Caco-2 (cell line): ENCODE measurements at places on chromosomes 5 and 9.

GRCh38 chr5:33509036-33509435 lies 68.3 kb downstream of the TARS1 start:
- DNase-seq, result no peak

DNA sequence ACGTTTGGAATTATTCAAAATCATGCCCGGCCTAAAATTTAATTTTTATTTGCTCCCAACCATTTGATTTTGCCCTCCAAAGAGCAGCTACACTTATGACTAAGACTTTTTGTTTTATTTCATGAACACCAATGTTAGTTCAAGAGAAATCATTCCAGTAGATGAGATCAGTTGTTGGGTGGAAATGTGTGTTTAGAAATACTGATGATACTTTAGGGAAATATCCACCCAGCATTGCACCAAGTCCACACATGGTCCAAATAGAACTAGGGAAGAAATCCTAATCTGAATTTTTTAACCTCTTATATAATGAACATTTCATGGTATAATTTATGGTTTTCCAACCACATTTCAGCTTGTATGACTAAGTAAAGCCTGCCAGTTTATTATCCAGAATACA lies 28.3 kb upstream of the GOLPH3 start:
- no peak for DNase-seq

DNA sequence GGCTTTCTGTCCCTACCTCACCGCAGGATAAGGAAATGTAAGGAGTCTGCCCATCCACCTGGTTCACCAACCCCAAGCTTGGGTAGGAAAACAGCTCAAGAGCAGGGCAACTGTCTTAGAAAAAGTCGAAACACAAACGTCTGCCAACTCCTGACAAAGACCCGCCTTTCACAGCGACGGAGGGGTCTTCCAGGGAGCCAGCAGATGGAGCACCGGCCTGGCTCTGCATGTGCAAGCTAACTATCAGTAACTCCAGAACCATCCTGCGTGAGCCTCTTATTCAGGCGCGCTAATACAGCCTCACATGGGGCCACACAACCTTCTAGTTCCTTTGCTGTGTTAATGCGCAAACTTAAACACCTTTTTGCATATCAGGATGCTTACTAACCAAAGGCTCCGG lies 26.9 kb downstream of the CAMSAP1 start:
- no peak for DNase-seq

- DNase-seq, result no peak
These were observed 778 bp downstream of the TRIM41 start for GRCh38 chr5:181223729-181224389.

- no peak for DNase-seq
These were observed 43.2 kb upstream of the NKX2-5 start for GRCh38 chr5:173278172-173278571.

- no peak for DNase-seq
These were observed 64.4 kb downstream of the SNX18 start for GRCh38 chr5:54581831-54582548.

DNA sequence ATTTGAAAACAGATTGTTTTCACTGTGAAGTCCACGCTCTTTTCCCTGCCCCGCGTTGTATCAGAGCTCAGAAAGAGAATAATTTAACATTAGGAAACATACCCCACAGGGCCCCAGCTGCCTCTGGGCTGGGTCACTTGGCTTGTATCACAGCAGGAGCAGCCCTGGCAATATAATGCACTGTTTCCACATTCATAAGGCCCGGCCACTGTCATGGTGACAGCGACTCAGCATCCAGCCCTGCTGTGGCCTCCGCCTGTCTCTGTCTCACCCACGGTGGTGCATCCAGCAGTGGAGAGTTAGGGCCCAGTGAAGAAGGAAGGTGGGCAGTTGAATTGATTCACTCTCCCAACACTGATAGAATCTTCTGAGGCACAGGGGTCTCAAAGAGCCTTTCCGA lies 188.9 kb downstream of the NSG2 start:
- DNase-seq, result no peak

DNA sequence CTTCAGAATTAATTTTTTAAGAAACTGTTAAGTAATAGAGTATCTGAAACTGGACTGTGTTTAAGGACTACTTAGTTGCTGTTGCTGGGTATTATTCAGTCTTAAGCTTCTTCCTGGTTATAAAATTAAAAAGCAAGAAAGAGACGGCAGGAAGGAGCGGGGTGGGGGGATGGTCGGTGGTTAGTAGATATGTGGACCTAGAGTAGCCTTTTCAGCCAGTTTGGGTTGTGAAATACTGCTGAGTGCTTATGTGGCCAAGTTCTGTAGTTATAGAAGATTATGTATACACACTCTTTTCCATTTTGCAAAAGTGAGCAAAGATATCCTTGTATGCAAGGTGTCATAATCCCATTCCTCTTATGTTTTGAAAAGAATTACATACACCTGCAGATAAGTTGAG lies 28.5 kb downstream of the TRIO start:
- DNase-seq, result no peak

GRCh38 chr5:110545716-110546115 lies 180.8 kb downstream of the TMEM232 start:
- DNase-seq, result no peak

DNA sequence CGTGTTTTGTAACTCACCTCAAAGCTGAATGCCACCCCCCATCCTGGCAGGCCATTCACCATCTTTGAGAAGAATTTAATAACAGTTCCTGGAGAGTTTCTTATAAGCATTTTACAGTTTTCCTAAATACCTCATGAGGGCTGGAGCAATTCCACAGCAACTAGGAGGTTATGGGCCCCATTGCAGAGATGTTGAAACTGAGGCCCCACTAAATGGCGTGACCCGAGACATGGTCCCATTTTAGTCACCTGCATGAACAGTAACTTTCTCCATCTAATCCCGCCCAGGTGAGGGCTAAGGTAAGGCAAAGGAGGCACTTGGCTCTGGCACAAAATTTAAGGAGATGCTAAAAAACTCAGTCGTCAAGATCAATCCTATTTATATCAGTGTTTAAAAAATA lies 77.5 kb downstream of the PPARGC1B start:
- no peak for DNase-seq

DNA sequence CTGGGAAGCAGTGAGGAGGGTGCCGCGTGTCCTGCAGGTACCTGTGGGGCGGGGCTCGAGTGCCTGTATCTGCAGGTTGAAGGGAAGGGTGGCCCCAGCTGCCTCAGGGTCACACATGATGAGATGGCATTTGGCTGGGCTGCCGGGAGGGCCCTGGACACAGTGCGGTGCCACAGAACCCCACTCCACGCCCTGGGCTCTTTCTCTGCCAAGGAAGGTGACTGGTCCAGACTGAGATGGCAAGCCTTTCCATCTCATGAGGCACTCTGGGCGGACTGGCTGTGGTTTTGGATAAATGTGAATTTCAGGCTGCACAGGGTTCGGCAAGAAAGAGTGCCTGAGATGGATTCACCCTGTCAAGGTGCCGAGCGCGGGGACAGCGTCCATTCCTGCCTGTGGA lies 69.4 kb downstream of the FGF18 start:
- no peak for DNase-seq

- DNase-seq, result no peak
These were observed 2.9 kb upstream of the SCAI start for GRCh38 chr9:125146247-125146646.

GRCh38 chr5:19790829-19791466 lies 197.1 kb downstream of the CDH18 start:
- no peak for DNase-seq

GRCh38 chr5:54007827-54008777 lies 302.3 kb downstream of the ARL15 start:
- no peak for DNase-seq

DNA sequence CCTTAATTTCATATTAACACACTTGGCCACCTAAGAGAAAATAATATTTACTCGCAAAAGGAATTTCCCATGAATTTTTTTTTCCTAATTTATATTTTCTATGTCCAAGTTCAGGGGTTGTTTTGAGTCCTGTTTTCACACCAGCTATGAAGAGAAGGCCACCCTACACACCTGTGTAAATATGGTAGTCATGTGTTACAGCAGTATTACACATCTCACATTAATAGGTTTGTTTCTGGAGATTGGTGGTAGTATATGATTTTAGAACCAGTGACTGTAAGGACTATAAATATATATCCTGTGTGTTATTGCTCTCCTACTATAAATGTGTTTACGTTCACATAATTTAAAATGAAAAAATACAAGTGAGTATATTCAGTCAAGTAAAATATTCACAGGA lies 147.5 kb downstream of the PAM start:
- no peak for DNase-seq

- no peak for DNase-seq
These were observed 72.9 kb downstream of the SFXN1 start for GRCh38 chr5:175551266-175551665.

DNA sequence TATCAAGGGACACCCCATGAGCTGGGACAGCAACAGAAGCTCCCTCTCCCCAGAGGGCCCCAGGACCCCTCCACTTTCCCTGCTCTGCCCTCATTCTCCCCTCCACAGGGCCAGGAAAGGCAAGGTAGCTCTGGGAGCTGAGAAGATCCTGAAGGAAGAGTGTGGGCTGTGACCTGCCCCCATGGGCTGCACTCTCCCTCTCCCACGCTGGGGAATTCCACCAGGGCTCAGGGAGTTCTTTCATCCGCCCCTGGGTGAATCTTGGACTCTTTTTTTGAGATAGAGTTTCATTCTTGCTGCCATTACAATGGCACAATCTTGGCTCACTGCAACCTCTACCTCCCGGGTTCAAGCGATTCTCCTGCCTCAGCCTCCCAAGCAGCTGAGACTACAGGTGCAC lies 73.8 kb downstream of the C9orf50 start:
- no peak for DNase-seq

- DNase-seq, result no peak
These were observed 40.7 kb downstream of the TIMD4 start for GRCh38 chr5:156922207-156922792.

GRCh38 chr5:148843510-148844318 lies 17.3 kb downstream of the ADRB2 start:
- DNase-seq, result no peak

GRCh38 chr5:23396346-23396745 lies 111.1 kb upstream of the PRDM9 start:
- no peak for DNase-seq
